ENCODE measurements at places on chromosomes 4 and X.
A peak's percentile ranks its signal among the peaks of the same experiment; 100 is the strongest.

GRCh38 chr4:129429581-129430320 is 333.8 kb downstream of the C4orf33 start:
- DNase-seq = no peak

DNA sequence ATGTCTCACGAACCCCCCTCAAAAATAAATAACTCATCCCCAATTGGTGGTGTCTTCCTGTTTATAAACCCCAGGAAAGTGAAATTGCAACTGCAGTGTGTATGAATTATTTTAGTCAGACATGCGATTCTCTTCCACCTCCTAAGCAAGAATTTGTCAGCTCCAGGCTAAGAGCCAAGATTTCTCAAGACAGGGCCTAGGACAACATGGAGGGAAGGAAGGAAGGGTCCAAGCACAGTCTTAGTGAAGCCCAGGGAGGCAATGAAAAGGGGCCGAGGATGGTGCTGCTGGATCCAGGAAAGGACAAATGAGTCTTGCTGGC is 20.0 kb downstream of the SH3KBP1 start:
- no peak for DNase-seq

DNA sequence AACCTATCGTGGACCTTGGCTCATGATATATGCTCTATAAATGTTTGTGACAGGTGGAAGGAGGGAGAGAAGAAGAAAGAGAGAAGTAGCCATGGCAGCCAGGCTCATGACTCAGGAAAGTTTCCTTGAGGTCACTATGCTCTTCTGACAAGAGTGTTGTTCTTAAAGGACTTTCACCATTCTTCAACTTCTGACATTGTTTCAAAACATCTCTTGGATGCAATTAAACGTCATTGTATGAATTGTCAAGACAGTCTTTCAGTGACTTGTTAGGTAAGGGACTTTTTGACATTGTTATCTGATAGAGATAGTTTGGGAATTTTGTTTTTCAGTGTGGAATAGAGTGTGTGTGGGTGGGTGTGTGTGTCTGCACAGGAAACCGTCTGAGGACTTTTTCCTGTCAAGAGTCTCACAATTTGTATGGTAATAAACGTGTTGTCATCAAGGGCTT is 617.0 kb downstream of the MID1IP1 start:
- DNase-seq = no peak

GRCh38 chr4:136121426-136121825 is 1410.9 kb downstream of the PCDH18 start:
- DNase-seq = no peak

DNA sequence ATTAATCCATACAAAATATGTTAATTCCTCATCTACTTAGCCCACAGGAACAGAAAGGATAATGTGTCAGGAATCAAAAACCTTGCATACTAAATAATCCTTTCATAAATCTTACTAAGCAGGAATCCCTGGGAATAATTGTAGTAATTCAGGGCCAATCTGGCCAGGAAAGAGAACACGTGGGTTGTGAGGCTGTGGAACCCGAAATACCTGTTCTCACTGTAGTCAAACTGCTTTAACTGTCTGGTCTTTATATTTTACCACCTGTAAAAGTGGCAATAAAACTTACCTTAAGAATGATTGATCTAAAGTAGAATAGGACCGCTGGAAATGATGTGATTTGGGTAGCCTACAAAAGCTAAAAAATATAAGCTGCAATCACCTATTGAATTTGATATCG is 1620.9 kb downstream of the STIM2 start:
- no peak for DNase-seq

DNA sequence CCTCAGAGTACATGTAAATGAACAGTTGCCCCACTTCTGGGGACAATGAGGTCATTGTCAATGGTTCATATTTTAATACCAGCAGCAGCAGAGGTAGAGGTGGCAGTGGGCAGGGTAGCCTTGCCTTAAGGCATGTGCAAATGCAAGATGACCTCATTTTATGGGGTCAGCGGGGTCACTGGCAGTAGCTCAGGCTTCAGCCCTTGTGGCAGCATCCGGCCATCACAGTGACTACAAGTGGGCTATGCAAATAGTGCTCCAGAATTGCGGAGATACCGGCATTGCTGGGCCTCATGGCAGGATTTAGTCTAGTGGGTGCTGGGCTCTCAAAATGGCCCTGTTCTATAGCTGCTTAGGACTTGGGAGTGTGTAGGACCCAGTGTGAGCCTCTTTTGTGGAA is 144.7 kb downstream of the FAM47A start:
- no peak for DNase-seq

DNA sequence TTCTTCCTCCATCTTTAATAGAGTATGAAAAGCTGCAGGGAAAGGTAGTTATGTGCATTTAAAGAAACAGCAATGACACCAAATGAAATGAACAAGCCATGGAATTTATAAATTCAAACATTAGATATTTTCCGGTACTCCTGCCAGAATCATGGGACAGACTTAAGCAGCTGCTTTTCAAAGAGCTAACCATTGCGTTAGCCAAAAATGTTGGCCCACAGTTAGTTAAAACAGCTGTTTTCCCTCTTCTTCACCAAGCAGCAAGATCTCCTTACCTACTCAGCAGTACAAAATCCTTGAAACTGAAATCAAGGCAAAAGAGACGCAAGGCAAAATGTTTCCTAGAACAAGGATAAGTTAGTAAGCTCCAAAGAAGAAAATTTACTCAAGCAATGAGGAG is 64.0 kb downstream of the MANBA start:
- DNase-seq = no peak

GRCh38 chrX:57964975-57965374 is 54.7 kb upstream of the ZXDA start:
- DNase-seq = no peak

GRCh38 chr4:44231006-44231405 is 217.6 kb downstream of the KCTD8 start:
- no peak for DNase-seq

DNA sequence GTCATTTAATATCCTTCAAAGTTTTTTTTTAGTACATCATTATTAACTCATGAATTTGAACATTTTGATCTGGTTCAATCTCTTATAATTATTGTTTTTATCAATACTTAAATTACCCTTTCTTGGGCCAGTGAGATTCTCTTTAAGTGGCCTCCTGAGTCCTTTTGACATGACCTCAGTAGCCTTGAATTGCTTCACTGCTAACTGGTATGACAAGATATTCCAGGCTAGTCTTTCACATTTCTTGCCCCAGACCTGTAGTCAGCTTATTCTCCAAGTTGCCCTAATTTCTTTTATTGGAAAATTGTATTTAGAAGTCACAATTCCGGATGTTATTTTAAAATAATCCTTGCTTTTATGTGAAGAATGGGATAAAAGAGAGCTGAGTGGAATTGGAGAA is 35.4 kb upstream of the FBXW7 start:
- no peak for DNase-seq

DNA sequence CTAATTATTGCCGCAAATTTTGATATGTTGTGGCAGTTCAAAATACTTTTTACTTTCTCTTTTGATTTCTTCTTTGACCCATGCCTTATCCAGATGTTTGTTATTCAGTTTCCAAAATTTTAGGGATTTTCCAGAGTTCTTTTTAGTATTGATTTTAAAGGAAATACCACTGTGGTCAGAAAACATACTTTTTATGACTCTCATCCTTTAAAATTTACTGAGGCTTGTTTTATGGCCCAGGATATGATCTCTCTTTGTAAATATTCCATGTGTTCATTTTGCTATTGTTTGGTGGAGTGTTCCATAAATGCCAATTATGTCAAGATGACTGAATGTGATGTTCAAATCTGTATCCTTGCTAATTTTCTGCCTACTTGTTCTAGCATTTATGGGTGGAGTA is 272.3 kb upstream of the DIPK2B start:
- no peak for DNase-seq

DNA sequence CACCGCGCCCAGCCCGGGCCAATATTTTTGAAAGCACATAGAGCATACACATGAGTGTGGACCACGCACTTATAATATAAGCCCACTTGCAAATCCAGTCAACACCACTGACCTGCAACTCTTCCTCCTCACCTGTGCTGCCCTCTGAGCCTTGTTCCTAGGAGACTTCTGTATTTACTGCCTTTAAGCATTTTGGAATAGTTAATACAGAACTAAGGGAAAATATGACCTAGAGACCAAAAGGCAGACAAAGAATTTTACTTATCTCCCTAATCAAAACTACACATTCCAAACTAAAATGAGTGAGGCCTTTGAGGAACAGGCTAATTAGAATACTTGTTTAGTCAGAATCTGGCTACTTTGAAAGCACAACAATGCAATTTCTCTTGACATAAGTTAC is 89.1 kb downstream of the RELL1 start:
- no peak for DNase-seq

DNA sequence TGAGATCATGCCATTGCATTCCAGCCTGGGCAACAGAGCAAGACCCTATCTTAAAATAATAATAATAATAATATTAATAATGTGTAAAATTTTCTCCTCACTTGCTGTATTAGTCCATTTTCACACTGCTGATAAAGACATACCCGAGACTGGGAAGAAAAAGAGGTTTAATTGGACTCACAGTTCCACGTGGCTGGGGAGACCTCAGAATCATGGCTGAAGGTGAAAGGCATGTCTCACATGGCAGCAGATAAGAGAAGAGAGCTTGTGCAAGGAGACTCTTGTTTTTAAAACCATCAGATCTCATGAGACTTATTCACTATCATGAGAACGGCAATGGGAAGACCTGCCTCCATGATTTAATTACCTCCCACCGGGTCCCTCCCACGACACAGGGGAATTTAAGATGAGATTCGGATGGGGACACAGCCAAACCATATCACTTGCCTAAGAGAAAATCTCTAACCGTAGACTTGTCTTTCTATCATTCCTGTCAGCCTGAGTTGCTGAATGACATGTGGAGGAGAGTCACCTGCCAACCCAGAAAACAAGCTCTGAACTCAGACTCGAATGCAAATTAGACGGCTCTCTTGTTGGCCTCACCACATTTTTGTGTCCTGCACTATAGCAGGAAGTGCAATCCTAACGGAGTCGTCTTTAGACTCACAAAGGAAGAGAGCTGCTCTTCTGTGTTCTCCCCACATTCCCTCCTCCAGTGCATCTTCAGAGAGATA is 51.9 kb upstream of the DCTD start:
- DNase-seq = no peak

DNA sequence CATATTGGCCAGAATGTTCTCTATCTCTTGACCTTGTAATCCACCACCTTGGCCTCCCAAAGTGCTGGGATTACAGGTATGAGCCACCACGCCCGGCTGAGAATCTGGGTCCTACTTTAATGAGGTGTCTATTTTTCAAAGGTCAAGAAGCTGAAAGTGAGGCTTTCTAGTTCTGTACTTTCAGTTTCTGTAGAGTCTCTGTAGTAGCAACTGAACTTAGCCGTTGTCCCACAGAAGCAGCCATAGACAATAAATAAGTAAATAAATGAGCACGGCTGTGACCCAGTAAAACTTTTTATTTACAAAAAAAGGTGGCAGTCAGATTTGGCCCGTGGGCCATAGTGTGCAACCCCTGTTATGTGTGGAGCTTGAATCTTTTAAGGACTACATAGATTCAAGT is 92.0 kb downstream of the FNIP2 start:
- DNase-seq = no peak

DNA sequence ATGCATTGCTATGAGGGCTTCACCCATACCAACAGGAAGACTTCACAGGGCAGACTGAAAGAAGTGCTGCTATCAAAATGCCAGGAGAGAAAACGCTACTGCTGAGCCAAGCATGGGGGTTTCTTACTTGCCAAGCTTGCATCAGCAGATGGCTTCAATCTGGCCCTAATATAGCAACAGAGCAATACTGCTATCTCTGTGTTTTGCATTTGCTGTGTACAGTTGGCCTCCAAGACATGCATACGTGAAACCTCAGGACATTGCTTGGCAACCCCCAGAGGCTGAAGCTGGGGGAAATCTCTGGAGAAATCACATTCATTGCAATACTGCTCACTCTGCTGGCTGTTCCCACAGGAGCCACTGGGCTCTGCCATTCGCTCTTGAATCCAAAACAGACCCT is 127.2 kb upstream of the GPC4 start:
- no peak for DNase-seq

- DNase-seq = no peak
These were observed 66.2 kb downstream of the BEX3 start for GRCh38 chrX:103442536-103442901.

DNA sequence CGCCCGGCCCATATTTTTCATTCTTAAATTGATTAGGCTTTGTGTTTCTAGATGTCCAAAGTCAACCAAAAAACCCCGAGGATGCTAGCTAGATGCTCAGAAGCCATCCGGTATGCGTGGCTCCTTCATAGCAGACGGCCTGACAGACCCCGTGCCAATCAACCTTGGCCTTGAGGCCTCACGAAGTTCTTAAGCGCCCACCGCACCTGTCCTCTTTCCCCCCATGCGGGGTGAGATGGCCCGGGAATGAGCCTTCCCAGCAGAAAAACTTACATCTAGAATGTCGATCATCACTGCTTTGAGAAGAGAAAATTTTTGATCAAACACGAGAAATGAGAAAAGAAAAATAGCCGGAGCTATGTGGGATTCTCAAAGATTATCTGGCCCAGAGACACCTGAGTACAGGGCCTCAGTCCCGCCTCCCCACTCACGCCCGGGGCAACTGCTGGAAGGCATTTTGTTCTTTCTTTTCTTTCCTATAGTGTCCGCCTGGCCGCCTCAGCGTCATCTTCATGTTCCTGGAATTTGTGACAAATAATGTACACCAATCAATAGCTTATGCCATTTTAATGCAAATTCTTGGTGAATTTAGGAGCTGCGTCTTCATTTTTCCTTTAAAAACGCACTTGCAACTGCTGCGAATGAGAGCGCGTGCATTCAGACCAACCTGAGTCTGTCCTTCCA is 1.6 kb upstream of the NAT8L start:
- no peak for DNase-seq

DNA sequence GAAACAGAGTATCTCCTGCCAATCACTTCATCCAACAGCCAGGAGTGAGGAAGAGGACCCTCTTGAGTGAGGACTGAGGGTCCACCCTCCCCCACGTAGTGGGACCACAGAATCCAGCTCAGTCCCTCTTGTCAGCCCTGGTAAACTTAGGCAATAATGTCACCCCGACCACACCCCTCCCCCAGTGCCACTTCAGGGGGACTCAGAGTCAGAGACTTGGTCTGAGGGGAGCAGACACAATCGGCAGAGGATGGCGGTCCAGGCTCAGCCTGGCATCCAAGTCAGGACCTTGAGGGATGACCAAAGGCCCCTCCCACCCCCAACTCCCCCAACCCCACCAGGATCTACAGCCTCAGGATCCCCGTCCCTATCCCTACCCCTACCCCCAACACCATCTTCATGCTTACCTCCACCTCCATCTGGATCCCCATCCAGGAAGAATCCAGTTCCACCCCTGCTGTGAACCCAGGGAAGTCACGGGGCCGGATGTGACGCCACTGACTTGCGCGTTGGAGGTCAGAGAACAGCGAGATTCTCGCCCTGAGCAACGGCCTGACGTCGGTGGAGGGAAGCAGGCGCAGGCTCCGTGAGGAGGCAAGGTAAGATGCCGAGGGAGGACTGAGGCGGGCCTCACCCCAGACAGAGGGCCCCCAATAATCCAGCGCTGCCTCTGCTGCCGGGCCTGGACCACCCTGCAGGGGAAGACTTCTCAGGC is at the start of the genes CSAG1 and MAGEA12:
Gene CSAG1, minus strand, starts transcription at position 461 of the 715 bp plus-strand sequence. CDS start 1,261 bp downstream, outside the sequence.
Gene MAGEA12, plus strand, starts transcription at position 497 of the 715 bp plus-strand sequence. CDS start 2,405 bp downstream, outside the sequence.
- DNase-seq = peak; percentile 53

- DNase-seq = no peak
These were observed 8.5 kb downstream of the NAT8L start for GRCh38 chr4:2067446-2068197.
